Stimulated activated CD8-positive, alpha-beta memory T cell treated with anti-CD3 and anti-CD28 coated beads, Interleukin-4, amount 100 ng/mL, for 4 hours (primary cell): ENCODE measurements at places on chromosomes 7 and 10.

GRCh38 chr10:42556931-42557330, 81.4 kb downstream of the ZNF33B start:
- DNase-seq: no peak

DNA sequence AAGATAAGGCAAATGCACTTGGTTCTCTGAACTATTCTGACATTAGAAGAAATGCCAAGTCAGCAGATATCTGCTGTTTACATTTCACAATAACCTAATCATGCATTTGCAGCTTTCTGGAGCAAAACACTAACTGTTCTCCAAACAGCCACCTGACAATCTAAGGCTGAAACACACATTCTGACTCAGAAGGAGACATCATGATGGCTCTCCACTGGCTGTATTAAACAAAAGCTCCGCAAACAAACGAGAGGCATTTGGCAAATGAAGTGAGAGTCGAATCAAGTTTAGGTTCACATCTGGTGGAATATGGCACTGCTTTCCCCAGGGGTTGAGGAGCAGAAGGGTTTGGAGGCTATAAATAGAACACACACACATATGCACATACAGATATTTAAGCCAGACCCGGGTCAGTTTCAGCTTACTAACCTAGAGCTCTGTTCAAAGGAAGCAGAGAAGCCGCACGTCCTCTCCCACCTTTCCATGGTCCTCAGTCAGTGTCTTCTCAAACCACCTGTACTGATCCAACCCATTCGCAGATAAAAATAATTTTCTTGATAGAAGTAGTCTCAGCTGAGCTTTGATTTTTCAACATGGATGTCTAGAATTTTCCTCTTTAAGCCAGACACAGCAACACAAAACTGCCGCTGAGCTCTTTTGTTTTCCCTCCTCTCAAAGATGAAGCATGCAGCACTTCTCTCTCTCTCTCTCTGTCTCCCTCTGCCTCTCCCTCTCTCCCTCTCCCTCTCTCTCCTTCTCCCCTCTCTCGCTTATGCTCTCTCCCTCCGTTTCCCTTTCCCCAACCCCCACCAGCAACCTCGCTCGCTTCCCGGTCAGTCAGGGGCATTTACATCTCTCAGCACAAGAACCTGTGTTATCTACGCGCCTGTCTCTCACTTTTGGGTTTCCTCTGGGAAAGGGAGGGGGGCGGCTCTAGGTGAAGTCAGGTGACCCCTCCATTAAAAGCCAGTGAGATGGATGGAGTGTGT, 682.8 kb downstream of the MAGI2 start:
- DNase-seq: no peak

GRCh38 chr7:137354396-137354795, 10.9 kb upstream of the PTN start:
- DNase-seq: no peak

- DNase-seq: no peak
Measured at GRCh38 chr7:113283861-113284260, 165.5 kb upstream of the SMIM30 start.

- DNase-seq: no peak
Measured at GRCh38 chr10:2964632-2965296, 102.6 kb upstream of the PFKP start.

DNA sequence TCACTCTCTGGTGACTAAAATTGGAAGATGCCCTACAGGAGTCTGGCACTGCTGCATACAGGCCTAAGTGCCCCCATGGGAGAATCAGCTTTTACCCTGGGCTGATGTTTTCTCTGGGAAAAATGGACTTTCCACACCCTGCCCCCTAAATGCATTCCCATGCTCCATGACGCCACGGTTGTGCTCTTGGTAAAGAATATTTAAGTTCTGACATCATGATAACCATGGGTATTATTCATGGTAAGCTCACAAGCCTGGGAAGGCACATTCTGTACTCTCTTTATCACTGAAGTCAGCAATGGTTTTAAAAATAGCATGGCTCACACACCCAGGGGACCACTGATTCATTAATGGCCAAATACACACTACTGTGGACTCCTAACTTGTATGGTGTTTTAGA, 43.4 kb downstream of the HIPK2 start:
- DNase-seq: no peak

DNA sequence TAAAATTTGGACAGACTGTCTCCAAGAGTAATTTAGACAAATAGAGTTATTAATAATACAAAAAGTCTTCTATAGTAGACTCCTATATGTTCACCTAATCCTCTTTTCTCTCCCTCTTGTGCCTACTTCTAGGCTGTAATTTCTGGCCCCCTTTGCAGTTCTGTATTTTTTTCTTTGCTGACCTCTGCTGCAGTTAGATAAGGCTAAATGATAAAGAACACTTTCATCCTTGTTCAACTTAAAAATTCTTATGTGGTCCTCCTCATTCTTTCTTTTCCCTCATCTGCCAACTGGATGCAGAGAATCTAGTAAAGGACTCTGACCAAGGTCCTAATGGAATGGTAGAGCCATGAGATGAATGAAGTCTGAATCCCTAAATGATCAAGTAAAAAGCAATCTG, 20.1 kb downstream of the GLCCI1 start:
- DNase-seq: no peak

DNA sequence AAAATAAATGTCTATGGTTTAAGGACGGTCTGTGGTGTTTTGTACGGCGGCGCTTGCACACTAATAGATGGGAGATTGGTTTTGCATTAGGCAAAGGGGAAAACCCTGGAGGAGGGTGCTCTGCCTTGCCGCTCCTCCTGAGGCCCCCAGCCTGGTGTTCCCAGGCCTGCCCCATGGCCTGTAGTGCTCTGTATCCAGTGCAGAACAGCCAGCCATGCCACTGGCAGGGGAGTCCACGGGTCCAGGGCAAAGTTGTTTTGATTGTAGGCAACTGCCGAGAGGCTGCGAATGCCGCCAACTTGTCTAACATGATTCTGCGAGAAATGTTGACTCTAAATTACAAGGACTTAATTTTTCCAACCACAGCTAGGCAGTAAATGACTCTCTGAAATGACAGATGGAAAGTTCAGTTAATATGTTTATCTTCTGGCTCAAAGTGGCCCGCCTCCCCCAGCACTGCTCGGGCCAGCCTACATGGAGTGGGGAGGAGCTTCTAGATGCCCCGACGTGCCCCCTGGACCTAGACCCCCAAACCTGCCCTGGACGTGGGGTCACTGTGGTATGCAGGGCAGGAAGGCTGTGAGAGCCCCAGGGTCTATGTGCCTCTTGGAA, 104.6 kb upstream of the GDF10 start:
- no peak for DNase-seq
